Stimulated activated CD4-positive, alpha-beta T cell treated with anti-CD3 and anti-CD28 coated beads, Interleukin-4, amount 100 ng/mL, for 4 hours (primary cell): ENCODE measurements at places on chromosomes 7 and 10.

DNA sequence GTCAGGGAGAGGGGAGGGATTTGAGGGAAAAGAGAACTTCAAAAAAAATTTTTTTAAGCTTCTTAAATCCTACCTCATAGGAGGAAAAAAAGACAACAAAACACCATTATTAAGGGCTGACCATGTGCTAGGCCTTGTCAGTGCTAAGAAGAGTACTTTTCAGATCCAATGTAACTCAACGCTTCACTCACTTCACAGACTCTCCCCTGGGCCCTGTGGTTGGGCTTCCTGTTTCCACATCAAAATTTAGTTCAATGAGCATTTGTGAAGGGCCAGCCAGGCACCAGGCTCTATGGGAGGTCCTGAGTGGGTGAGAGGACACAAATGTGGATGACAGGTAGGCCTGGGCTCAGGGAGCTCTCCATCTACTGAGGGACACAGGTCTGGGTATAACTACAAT lies 249.8 kb downstream of the PTEN start:
- no peak for DNase-seq

DNA sequence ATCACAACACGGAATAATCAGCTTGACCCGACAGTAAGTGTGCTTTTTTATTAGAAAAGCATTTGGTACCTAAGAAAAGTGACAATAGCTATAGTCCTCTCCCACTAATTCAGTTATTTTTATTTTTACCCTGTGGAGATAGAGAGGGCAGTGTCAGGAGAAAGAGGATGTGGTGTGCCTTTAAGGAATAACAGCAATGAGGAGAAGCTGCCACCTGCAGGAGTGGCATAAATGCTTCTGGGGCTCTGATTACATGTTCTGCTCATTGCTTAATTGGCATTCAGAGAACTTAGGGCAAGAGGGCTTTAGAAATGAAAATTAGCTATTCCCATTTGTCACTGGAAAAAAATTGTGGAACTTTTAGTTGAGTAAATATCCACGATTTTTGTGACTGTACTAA lies 60.1 kb downstream of the DENND11 start:
- DNase-seq = no peak

GRCh38 chr7:5396542-5396941 lies 27.1 kb downstream of the TNRC18 start:
- DNase-seq = peak; percentile 32

GRCh38 chr7:158270856-158271413 lies 316.7 kb downstream of the PTPRN2 start:
- DNase-seq = no peak

DNA sequence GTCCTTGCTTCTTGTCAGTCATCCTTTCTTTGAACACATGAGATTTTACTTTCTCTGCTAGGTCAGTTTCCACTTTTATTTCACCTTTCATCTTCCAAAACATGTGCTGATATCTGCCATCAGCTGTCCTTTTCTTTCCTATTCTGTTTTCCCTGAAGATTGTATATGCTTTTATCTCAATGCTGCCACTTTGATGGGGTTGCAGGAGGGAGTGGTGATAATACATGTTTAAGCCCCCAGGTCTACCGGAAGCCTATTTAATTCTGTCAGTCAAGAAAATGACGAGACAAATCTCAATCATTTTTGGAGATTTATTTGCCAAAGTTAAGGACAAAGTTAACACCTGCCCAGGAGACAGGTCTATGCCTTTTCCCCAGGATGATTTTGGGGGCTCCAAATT lies 73.8 kb downstream of the MRPL32 start:
- no peak for DNase-seq

DNA sequence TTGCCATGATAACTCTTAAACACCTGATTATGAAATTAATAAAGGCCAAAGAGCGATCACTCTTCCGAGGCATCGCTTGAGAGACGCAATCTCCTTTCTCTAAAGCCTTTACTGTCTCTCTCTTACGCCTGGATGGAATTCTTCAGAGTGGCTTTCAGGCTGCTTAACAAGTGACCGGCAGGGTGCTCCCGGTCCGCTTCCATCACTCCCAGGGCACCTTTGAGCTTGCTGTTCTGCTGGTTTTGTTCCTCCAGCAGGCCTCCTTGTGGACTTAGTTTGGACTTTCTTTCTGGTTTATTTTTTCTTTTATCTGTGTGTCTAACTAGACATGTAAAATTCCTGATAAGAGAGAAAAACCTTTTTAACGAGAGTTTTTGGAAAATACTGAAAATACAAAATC lies 60.9 kb downstream of the MRPL32 start:
- no peak for DNase-seq

DNA sequence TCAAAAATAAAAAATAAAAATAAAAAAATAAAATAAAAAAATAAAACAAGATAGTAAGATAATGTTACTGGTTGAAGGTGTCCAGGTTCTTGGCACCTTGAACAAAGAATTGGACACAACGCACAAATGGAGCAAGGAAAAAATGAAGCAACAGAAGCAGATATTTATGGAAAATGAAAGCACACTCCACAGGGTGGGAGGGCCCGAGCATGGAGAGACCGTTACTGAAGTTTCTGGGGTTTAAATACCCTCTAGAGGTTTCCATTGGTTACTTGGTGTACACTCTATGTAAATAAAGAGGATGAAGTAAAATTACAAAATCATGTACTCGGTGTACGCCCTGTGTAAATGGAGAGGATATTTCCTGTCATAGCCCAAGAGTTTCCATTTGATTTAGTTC lies 15.7 kb upstream of the PFKP start:
- DNase-seq = no peak

GRCh38 chr10:88386821-88387773 lies 196.0 kb downstream of the RNLS start:
- DNase-seq = no peak

- no peak for DNase-seq
These were observed 149.4 kb upstream of the PFKP start for GRCh38 chr10:2917926-2918325.

DNA sequence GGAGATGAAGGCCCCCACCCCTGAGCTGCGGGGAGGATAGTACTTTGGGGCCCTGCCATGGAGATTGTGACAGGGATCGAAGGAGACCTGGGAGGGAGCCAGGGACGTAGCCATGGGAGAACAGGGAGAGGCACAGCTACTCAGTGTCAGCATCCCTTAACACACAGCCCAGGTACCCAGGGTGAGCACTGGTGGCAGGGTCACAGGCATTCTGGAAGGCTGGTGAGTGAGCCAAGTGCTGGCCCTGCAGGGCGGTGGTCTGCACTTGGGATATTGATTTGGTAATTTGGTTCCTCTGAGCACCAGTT lies 39.8 kb downstream of the VWA2 start:
- no peak for DNase-seq

DNA sequence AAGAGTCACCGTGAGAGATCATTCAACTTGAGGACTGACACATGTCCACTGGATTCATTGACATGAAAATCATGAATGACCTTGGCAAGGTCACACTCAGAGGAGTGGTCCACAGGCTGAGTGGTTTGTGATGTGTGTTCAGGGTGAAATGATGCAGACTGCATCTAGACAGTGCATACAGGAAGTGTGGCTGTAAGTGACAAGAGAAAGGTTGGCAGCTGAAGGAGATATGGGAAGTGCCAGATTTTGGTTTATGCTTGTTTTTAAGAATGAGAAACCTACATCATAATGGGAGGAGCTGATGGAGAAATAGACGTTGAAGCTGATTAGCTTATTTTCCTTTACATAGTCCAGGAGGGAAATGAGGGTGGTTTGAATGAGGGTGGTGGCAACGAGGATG lies 64.8 kb upstream of the VIPR2 start:
- no peak for DNase-seq

- DNase-seq = peak; percentile 16
These were observed 166.8 kb upstream of the ASAH2 start for GRCh38 chr10:50417886-50418830.
